Tibial nerve (tissue), 4 donors: ENCODE measurements at places on chromosomes 16 and 17. TPM values are rescaled to one million over a fixed set of nuclear protein-coding genes. Genes with fewer than 3 reads are reported as not detected.

- peak; percentile 96 for DNase-seq
- H3K4me3 ChIP-seq: no peak overlapping the region
- peak overlapping the region; percentile 74 for H3K27ac ChIP-seq
- peaks cover 4% of the 10 kb centered on the region for H3K27me3 ChIP-seq
These were observed 118.0 kb upstream of the ZNF469 start for GRCh38 chr16:88264641-88265285.

DNA sequence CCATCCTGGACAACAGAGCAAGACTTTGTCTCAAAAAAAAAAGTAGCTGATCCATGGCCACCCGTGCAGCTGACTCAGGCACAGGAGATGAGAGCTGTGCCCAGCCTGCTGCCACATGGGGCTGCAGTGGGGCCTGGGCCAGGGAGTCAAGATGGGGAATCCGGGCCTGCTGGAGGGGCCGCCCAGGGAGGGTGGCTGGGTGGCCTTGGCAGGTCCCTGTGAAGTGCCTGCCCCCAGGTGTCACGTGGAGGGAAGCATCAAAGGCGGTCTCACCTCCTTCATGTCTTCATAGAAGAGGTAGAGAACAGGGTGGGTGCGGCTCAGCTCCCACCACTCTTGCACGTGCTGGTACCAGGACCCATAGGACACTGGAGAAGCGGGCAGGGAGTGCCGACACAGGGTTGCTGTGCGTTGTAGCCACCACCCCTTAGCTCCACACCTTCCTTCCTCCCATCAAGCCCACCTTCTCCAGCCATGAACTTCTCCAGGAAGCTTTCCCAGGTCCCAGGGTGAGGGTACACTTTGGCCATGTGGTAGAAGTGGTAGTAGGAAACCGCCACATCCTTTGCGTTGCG, 3.8 kb downstream of the SULT1A2 start:
- no peak overlapping the region for H3K27ac ChIP-seq
- H3K4me3 ChIP-seq: no peak overlapping the region
- no peaks in the 10 kb centered on the region for H3K4me1 ChIP-seq
- no peak for DNase-seq
- no peaks in the 10 kb centered on the region for H3K27me3 ChIP-seq

DNA sequence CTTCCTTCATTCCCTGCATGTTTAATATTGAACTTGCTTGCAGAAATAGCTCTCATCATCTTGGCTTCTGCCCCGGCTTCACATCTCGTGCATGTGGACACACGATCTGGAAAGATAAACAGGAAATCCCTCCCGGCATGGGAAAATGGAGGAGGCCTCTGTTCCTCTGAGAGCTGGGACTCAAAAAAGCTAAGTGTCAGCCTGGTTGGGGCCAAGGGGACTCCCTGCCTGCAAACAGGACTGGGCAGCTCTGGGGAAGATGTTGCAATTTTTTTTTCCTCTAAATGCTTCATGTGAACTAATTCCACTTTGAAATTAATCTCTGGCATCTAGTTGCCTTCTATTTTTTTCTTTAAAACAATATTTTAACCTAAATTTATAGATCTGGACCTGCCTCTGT, 24.8 kb downstream of the ITPRIPL2 start:
- no peaks in the 10 kb centered on the region for H3K4me1 ChIP-seq
- H3K36me3 ChIP-seq: no peaks in the 10 kb centered on the region
- peak; percentile 83 for DNase-seq
- H3K27ac ChIP-seq: peak overlapping the region; percentile 52
- H3K4me3 ChIP-seq: no peak overlapping the region

- no peak for DNase-seq
- H3K27ac ChIP-seq: no peak overlapping the region
- peaks cover 7% of the 10 kb centered on the region for H3K4me1 ChIP-seq
- H3K36me3 ChIP-seq: no peaks in the 10 kb centered on the region
- no peak overlapping the region for H3K4me3 ChIP-seq
These were observed 80.0 kb downstream of the PCTP start for GRCh38 chr17:55830699-55831471.

- no peak overlapping the region for H3K27ac ChIP-seq
- H3K36me3 ChIP-seq: no peaks in the 10 kb centered on the region
- DNase-seq: no peak
- H3K4me1 ChIP-seq: no peaks in the 10 kb centered on the region
- H3K4me3 ChIP-seq: no peak overlapping the region
- no peaks in the 10 kb centered on the region for H3K27me3 ChIP-seq
These were observed 69.8 kb downstream of the NT5M start for GRCh38 chr17:17372856-17373520.

DNA sequence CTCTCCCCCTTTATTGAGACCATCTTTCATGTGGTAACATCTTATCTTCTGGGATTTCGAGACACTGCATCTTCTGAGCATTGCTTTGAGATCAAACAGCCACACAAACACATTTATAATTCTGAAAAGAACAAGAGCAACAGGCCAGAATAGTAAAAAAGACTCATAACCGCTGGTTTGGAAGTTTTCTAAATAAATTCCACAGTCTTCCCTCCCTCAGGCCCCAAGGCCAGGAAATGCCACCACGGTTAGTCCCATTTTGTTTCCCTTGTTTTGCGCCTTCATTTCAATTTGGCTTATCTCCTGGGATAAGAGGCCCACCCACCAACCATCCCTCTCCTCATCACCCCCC, 25.3 kb downstream of the LITAF start:
- H3K4me1 ChIP-seq: peaks cover 78% of the 10 kb centered on the region
- peak overlapping the region; percentile 68 for H3K27ac ChIP-seq
- no peaks in the 10 kb centered on the region for H3K27me3 ChIP-seq
- DNase-seq: no peak

DNA sequence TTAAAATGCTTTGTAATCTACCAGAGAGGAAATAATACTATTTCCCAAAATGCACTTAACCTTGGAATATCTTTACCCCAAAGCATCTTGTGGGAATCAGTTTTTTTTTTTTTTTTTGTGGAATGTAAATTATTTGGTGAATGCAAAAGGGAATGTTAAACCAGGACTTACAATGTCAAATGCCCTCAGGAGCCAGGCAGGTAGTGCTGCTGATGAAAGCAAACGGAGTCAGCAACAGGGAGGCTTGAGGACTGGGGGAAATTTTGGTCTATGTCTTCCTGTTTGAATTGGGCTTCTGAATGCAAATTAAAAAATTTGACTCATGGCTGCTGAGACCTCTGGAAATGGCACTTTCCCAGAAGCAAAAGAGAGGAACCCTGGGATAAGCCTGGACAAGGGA, 96.5 kb upstream of the NLRP1 start:
- H3K27ac ChIP-seq: no peak overlapping the region
- no peak overlapping the region for H3K4me3 ChIP-seq
- H3K27me3 ChIP-seq: no peaks in the 10 kb centered on the region
- H3K36me3 ChIP-seq: no peaks in the 10 kb centered on the region
- no peak for DNase-seq
- no peaks in the 10 kb centered on the region for H3K4me1 ChIP-seq

- H3K4me3 ChIP-seq: no peak overlapping the region
- peaks cover 3% of the 10 kb centered on the region for H3K4me1 ChIP-seq
- H3K27me3 ChIP-seq: no peaks in the 10 kb centered on the region
- H3K36me3 ChIP-seq: no peaks in the 10 kb centered on the region
These were observed 27.4 kb upstream of the CACNA1H start for GRCh38 chr16:1125471-1125870.

GRCh38 chr16:49491771-49492761, 118.5 kb downstream of the C16orf78 start:
- peak overlapping the region; percentile 9 for H3K4me3 ChIP-seq
- no peak for DNase-seq
- peaks cover 14% of the 10 kb centered on the region for H3K4me1 ChIP-seq
- H3K36me3 ChIP-seq: no peaks in the 10 kb centered on the region

SLC4A1 gene
- total RNA-seq: not detected

DVL2 gene
- total RNA-seq: 41.4 TPM
